ENCODE measurements at places on chromosomes 1 and 21. TPM values are rescaled to one million over a fixed set of nuclear protein-coding genes. Genes with fewer than 3 reads are reported as not detected.

Gene KCNE1
- polyA plus RNA-seq, result 2.4 TPM

Gene PTPRU
- polyA plus RNA-seq, result 18.2 TPM

Gene MAPKAPK2
- 53.1 TPM for polyA plus RNA-seq

DNA sequence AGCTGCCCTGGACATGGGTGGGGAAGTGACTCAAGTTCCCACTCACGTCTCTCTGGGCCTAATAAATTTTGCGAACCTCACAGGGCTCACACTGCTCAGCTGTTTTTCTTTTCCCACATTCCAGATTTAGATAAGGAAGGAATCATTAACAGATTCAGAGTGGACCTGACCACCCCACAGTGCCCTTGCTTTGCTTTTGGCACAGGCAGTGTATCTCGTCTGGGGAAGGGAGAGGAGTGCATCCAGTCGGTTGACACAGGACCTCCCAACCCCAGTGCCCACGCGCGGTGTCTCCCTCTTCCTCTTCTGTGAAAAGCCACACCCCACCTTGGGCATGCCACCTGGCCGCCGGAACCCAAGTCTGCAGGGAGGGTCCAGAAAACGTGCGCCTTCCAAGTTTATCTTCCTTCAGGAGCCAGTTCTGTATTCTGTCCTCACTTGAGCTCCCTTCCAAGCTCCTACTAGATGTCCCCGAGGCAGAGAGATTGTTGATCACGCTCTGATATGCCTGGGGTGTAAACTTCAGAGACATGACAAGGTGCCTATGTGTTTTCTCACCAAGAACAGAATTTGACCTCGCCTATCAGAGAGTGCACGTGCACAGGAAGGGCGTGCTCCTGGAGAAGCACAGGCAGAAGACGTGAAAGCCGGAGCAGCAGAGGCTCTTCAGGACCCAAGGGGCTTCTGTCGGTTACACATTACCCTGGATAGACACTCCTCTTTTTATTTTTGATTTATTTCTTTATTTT lies 9.5 kb upstream of the SLC2A5 start:
- DNase-seq, result no peak

Gene GABRD
- polyA plus RNA-seq, result 14.2 TPM

DNA sequence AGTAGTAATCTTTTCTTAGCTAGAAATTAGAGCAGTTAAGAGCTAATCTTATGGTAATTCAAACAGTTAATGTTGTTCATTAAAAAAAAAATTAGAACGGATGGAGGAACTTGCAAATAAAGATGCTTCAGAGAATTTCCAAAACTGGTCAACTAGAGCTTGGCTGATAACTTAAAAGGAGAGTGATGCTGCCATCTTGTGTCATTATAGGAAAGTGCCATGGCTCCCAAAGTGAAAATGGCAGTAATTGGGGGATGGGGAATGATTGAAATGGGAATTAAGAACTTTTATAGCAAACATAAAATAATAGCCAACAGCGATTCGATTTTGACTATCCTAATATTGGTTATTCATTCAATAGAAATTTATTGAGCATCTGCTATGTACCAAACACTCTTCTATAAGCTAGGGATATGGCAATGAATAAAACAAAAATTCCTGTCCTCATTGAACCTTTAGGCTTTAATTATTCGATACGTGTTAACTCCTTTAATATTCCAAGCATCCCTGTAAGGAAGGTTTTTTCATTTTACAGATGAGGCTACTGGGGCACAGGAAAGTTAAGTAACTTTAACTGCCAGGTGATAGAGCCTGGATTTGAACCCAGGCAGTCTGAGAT lies 5.7 kb upstream of the PLPP3 start:
- no peak for DNase-seq

GRCh38 chr1:218499011-218499691 lies 154.0 kb downstream of the TGFB2 start:
- DNase-seq, result no peak

DNA sequence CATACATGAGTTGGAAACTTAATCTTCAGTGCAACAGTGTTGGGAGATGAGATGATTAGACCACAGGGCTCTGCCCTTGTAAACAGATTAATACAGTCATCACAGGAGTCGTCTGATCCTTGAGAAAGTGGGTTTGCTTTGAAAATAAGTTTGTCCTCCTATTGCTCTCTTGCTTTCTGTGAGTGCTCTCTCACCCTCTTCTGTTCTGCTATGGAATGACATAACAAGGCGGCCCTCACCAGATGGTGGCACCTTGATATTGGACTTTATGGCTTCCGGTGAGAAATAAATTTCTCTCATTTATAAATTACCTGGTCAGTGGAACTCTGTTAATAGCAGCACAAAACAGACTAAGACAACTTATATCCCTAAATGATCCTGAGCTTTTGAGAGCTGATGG lies 353.6 kb downstream of the BRINP3 start:
- no peak for DNase-seq

DNA sequence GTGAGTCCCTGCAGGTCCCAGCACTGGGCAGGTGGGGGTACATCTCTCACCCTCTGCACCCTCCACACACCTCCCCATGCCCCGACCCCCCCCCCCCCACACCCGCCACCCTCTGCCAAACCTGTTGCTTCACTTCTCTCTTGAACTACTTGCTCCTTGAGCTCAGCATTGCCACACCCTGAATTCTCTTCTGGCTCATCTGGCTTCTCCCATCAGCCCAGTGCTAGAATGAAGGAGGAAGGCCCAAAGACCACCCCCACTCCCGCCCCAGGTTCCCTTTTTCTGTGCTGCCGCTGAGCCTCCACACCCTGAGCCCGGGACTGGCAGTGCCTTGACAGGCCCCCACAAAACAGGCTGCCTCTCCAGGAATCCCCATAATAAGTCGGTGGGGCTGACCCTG lies 6.4 kb upstream of the TNNI1 start:
- no peak for DNase-seq

Gene CACNA1E
- polyA plus RNA-seq, result 0.05 TPM

DNA sequence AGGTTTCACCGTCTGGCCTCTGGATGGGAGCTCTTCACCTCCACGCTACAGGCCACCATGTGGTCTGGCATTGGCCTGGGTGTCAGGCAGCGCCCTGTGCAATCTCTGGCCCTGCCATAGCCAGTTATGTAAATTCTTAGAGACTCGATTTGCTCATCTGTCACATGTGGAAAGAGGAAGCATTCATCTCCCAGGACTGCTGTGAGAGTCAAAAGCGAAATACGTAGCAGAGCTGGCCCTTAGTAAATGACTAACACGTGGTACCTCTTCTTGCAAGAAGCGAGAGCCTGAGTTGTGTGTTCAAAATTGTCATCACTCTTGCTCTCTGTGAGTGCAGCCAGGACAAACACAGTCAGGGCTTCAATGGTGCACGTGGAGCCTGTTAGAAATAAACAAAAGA lies 159.0 kb upstream of the BACE2 start:
- no peak for DNase-seq

- no peak for DNase-seq
Measured at GRCh38 chr1:151908228-151908691, 1.1 kb downstream of the THEM4 start.

- no peak for DNase-seq
Measured at GRCh38 chr1:96233422-96233821, 488.2 kb upstream of the PTBP2 start.

Gene WNT4
- polyA plus RNA-seq, result 2.8 TPM

GRCh38 chr1:186409091-186409490 lies 33.5 kb downstream of the ODR4 start:
- DNase-seq, result peak; percentile 16

DNA sequence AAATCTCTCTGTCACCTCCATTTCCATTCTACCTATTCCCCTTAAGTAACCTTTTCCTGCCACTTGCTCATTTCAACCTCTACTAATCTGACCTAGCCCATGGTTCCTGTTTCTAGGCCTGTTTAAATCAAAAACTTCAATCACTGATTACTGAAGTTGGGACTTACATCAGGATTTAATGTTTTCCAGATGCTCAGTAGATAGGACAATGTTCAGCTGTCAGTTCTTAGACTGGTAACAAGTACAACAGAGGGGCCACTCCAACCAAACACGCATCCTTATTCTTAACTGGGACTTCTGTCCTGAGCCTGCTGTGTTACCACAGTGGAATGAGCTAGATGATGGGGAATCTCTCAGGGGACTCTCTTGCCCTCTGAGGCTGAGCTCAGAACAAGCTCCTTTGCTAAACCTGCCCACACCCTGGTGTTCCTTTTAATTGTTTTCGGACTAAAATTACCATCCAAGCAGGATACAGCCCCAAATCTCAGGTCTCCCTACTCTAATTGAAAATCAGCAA lies 974.6 kb downstream of the TTLL7 start:
- no peak for DNase-seq

DNA sequence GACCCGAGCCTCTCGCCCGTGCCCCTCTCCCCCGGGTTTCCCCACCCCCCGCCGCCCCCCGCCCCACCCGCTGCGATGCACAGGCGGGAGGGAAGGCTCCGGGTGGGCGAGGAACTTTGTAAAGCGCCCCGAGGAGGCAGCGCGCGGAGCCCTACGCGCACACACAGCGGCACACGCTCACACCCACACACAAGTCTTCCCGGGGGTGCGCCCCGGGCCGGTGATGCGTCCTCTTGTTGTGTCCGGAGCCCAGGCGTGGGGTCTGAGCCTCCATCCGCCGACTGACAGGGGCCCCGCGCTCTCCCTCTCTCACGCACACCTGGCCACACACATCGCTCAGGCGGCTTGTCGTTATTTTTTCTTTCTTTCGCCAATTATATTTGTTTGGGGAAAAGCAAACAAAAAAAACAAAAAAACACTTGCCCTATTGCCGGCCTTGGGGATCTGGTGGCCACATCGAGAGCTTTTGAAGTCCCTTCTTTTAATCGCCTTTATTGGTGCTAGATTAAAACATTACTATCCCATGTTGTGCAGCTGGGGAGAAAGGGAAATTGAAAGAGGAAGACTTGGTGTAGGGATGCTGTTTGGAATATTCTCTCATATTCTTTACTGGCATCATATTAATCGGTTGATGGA lies 770 bp downstream of the NTNG1 start:
- peak; percentile 31 for DNase-seq

DNA sequence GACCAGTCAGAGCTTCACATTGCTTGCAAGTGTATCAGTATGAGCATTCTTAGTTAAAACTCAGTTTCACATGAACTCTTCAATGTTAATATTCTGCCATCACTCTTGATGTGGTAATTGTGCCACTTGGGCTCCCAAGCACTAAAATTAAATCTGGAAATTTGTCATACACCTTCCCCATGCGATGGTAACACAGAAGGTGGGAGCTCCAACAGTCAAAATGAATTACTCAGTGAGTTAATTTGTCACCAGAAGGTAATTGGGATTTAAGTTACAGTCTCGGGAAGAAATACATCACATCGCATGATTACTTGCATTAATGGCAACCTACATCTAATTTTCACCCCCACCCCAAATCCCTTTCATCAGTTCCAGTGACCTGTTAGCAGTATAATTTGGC lies 376.5 kb upstream of the DAB1 start:
- DNase-seq, result no peak

GRCh38 chr1:1297802-1298424 lies 9.8 kb downstream of the ACAP3 start:
- DNase-seq, result no peak

- DNase-seq, result no peak
Measured at GRCh38 chr1:228497206-228497605, 10.0 kb downstream of the RNF187 start.

DNA sequence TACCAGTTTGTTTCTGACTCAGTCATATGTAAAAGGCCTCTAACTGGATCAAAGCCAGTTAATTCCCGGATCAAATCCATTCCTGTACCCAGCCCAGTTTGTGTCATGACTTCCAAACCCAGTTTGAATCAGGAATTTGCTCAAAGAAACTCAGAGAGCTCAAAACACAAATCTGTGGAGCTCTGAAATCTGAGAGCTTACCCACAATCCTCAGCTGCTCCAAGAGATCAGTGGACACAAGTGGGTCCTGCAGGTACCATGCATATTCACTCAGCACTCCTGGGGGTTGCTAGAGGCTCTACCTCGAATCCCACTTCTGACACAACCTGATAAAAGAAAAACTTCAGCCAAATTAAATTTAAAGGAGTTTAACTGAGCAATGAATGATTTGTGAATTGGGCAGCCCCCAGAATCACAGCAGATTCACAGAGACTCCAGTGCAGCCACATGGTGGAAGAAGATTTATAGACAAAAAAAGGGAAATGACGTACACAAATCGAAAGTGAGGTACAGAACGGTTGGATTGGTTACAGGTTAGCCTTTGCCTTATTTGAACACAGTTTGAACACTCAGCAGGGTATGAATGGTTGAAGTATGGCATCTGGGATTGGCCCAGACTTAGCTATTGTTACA lies 11.9 kb upstream of the MRPL55 start:
- no peak for DNase-seq

- no peak for DNase-seq
Measured at GRCh38 chr1:183365676-183366075, 52.5 kb downstream of the NMNAT2 start.

GRCh38 chr1:232561381-232561780 lies 68.6 kb downstream of the SIPA1L2 start:
- DNase-seq, result no peak

DNA sequence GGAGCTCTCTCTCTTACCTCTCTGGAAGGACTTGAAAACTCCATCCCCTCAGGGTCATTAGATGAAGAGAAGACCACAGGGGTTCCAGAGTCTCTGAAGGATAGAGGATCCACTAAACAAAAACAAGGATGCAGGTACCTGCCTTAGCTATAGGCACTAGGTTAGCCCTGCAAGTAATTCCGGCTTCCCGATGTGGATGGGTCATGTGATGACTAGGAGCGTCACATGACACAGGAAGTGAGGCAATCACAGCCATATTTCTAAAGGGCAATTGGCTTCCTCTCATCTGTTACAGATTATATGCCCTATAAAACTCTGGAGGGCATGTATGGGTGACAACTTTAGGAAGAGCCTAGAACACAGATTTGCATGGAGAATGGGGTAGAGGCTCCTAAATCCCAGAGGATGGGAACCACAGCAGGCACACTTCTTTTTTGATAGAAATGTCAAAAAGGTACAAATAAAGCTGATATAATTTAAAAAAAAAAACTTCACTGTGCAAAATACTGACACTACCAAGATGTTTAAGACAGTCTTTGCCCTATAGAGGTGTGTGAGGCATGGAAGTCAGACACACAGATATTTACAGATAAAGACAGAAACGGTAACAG lies 14.1 kb downstream of the ENTREP3 start:
- peak; percentile 69 for DNase-seq

- peak; percentile 45 for DNase-seq
Measured at GRCh38 chr1:2789164-2789985, 12.1 kb downstream of the TTC34 start.

GRCh38 chr1:168708698-168709404 lies 20.2 kb downstream of the DPT start:
- no peak for DNase-seq

Gene SPATA46
- polyA plus RNA-seq, result 0.49 TPM

DNA sequence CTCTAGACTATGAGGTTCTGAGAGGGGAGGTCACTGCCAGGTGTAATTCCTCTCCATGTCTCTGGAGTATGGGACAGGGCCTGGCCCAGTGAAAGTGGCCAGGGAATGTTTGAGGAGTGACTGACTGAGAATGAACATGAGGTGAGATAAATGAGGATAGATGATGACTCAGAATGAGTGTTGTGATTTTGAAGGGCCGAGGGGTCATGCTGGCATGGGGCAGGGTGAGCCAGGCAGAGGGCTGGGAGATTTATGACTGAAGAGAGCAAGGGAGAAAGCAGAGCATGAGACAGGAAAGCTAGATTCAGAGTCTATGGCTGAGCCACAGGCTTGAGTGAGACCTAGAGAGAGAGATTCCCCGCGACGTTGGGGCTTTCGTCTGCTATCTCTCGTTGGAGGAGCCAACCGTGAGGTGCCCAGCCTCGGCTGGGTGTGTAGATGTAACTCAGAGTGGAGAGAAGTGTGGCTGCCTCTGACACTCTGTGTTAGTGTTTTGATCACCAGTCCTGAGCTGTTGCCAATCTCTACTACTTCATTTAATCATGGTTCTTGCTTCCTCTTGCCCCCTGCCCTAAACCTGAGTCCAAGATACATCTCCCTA lies 50.1 kb downstream of the FOXD2 start:
- no peak for DNase-seq

Measured in left lung (tissue), 14 donors.